ENCODE measurements at places on chromosomes 1 and 21.

- no peak for DNase-seq
These were observed 7.2 kb upstream of the TSPEAR start for GRCh38 chr21:44718571-44718970.

GRCh38 chr1:21546122-21546825 lies 37.1 kb downstream of the ALPL start:
- DNase-seq, result no peak

DNA sequence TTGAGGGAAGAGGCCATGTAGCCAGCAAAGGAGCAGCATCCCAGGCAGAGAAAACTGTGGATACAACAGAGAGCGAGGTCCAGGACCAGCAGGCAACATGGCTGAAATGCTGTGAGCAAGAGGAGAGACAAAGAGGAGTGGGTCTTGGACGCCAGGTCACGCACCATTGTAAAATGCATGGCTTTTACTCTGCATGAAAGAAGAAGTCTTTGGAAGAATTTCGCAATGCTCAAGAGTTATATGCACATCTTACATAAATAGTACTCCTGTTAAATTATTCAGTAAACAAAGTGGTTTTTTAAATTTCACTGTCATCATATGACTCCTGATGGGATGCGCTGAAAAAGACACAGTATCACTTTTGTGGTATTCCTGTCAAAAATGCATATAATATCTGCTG lies 3.5 kb downstream of the CD244 start:
- DNase-seq, result no peak

- DNase-seq, result no peak
These were observed 64.3 kb downstream of the FASLG start for GRCh38 chr1:172723251-172723650.

DNA sequence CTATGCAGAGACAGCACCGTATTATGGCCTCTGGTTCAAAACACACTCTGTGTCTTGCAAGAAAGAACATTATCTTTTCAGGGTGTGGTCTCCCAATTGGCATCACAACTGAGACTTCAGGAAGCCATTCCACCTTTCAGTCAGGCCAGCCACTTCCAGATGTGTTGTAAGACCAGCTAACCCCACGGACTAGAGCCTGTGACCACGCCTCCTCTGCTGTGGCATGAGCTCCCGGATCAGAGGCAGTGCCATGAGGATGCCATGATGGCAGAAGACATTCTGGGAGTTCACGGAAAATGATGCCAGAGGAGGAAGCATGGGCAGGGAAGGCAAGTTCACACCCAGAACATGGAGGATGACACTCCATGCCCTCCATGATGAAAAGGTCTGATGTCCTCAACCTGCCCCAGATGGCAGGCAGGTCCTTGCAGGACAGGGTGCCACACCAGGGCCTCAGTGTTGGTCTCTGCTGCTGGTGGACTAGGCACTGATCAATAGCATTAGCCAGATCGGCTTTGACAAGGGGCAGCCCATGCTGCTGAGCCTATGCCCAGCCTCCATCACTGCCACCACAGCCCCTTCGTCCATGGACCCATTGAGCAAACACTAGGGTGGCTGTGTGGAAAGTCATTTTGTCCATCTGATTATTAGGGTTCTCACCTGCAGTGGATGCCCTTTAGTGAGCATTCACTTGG lies 341.6 kb downstream of the MATN1 start:
- DNase-seq, result no peak

- peak; percentile 77 for DNase-seq
These were observed 625.2 kb downstream of the LMO4 start for GRCh38 chr1:87953732-87954344.

- no peak for DNase-seq
These were observed 167.1 kb upstream of the BEND5 start for GRCh38 chr1:48943826-48944225.

DNA sequence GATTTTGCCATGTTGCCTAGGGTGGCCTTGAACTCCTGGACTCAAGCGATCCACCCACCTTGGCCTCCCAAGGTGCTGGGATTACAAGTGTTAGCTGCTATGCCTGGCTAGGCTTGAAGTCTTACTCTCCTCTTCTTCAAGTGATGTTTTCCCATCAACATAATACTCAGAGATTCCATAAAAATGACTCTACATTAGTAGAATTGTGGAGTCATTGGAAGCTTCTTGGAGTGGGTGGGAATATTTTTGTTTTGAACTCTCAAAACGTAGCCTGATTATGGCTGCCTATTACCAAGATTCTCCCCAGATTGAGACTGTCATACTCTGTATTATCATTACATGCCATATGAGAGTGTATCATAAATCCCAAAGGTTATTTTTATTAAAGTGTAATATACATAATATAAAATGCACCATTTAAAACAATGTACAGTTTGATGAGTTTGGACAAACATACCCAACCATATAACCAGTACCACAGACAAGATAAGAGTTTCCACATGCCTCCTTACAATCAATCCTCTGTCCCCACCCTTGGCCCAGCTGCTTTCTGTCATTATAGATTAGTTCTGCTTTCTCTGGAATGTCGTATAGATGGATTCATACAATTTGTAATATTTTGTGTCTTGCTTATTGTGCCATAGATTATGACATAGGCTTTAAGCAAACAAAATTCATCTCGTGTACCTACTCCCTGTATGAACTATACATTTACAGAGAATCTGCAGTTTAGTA lies 8.0 kb upstream of the DNM3 start:
- no peak for DNase-seq
